ENCODE measurements at places on chromosomes 16 and 17.

- DNase-seq, result peak; percentile 76
Observed at GRCh38 chr17:82200743-82201497, 11.7 kb downstream of the CCDC57 start.

GRCh38 chr17:16406742-16407674 is 8.4 kb upstream of the TRPV2 start:
- DNase-seq, result no peak

GRCh38 chr17:47811709-47812108 is 9.9 kb downstream of the OSBPL7 start:
- no peak for DNase-seq

- no peak for DNase-seq
Observed at GRCh38 chr16:3618769-3619141, 7.3 kb upstream of the SLX4 start.

DNA sequence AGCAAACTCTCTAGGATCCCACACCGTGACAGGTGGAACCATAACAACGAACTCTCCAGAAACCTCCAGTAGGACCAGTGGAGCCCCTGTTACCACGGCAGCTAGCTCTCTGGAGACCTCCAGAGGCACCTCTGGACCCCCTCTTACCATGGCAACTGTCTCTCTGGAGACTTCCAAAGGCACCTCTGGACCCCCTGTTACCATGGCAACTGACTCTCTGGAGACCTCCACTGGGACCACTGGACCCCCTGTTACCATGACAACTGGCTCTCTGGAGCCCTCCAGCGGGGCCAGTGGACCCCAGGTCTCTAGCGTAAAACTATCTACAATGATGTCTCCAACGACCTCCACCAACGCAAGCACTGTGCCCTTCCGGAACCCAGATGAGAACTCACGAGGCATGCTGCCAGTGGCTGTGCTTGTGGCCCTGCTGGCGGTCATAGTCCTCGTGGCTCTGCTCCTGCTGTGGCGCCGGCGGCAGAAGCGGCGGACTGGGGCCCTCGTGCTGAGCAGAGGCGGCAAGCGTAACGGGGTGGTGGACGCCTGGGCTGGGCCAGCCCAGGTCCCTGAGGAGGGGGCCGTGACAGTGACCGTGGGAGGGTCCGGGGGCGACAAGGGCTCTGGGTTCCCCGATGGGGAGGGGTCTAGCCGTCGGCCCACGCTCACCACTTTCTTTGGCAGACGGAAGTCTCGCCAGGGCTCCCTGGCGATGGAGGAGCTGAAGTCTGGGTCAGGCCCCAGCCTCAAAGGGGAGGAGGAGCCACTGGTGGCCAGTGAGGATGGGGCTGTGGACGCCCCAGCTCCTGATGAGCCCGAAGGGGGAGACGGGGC is 1.3 kb downstream of the SPN start:
- peak; percentile 67 for DNase-seq

DNA sequence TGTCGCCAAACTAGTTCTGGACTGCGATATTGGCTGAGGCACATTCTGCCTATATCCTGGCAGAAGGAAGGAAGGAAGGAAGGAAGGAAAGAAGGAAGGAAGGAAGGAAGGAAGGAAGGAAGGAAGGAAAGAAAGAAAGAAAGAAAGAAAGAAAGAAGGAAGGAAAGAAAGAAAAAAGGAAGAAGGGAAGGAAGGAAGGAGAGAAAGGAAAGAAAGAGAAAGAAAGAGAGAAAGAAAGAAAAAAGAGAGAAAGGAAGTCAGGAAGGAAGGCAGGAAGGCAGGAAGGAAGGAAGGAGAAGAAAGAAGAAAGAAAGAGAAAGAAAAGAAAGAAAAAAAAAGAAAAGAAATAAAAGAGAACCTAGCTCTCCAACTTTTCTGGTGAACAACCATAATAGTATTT is 587.1 kb downstream of the RBFOX1 start:
- DNase-seq, result no peak
